Cerebellar cortex (tissue), 1 donor: ENCODE measurements at places on chromosomes 6 and 20.

DNA sequence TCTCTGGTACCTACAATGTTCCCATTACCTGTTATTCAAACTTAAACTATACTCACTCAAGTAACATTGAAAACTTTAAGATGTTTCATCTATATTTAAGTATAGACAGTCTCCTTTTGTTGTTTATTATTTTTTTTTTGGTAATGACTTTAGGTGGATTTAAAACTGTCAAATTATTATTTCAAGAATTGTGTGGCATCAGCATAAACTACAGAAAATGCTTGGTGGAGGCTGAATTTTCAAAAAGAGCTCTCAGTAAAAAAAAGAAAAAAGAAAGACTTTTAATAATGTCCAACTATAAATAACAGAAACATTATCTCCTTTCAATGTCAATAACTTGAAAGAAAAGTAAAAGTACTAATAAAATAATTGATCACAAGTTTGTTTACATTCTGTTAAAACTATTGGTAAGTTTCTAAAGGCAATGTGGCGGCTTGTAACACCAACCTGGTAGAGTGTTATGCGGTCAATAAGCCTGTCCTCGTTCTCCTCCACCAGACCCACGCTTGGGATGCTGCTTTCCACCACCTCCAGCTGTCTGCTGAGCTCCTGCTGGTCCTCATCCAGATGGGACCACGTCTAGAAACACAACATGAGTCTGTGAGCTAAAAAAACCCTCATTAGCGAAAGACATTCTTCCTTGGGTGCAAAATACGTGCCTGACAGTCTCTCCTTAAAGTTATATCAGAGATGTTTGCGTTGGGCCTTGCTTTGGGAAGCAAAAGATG, 400.6 kb downstream of the SYNE1 start:
- DNase-seq, result no peak

GRCh38 chr20:12947691-12948090, 61.1 kb upstream of the SPTLC3 start:
- no peak for DNase-seq

GRCh38 chr20:46312945-46313861, 4.9 kb upstream of the CDH22 start:
- DNase-seq, result no peak

DNA sequence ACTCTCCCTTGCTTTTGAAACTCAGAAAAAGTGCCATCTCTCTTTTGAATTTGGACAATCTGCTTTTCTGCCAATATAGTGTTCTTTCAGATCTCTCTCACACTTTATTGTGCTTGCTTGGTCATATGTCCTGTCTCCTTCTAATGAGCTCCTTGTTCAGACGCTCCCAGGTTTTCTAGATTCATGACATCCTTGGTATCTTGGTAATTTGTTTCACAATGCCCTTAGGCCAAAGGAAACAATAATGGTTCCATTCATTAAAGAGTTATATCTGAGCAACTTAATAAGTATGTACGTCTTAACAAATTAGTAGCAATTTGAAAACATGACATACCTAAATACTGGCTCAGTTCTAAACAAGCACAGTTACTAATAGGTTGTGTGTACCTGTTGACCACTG, 293.4 kb upstream of the SPTLC3 start:
- no peak for DNase-seq

DNA sequence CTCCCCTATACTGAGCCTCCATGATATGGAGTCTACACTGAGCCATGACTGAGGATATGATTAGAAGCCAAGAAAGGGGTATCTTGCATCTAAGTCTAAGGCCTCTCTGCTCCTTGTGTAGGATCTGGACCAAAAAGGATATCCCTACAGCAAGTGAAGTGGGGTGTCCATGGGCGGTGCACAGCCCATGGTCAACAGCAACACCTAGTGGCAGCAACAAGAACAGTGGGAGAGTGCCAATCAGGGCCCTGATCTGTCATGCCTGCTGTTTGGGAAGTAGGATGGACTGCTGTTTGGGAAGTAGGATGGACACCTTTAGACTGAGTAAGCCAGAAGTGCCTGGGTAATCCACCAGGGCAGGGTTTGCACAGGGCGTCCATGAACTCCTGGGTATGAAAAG, 22.4 kb downstream of the PTGIS start:
- no peak for DNase-seq

GRCh38 chr6:148689168-148689567, 57.7 kb upstream of the UST start:
- no peak for DNase-seq

- no peak for DNase-seq
Observed at GRCh38 chr6:5506597-5506996, 245.3 kb downstream of the FARS2 start.

DNA sequence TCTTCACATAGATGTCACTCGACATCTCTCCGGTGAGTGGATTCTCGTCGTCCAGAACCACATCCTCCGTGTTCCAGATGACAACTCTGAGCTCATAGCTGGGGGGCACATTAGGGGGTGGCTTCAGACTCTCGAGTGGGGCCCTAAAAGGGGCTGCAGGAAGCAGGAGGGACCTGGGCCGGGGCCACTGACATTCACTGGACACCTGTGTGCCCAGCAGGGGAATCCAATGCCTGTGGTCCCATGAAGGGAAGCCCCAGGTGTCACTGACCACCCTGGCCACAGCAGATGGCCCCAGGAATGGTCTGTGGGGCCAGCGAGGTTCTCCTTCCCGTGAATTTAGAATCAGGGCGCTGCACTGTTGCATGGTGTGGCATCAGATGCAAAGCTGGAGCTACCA, 18.7 kb downstream of the ERGIC3 start:
- no peak for DNase-seq

GRCh38 chr6:33320315-33321181, 3.0 kb upstream of the ZBTB22 start:
- no peak for DNase-seq

GRCh38 chr6:9732056-9732455, 682.8 kb downstream of the TFAP2A start:
- DNase-seq, result no peak

DNA sequence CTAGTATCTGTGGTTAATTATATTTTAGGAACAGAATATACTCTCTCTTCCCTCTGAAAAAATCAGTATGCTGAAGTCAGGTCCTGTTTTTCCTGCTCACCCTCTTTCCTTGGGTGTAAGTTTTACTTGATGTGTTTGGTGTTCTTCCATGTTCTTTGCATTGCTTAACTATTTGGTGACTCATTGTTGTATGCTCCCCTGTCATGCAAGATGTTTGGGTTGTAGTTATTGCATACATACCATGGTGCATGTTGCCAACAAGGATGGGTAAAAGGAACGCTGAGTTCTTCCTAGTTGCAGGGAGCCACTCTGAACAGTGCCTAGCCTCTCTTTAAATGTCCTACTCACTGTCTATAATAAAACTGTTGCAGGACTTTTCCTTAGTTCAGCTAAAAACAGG, 207.9 kb upstream of the LAMP5 start:
- no peak for DNase-seq

GRCh38 chr6:154432533-154433476, 76.2 kb upstream of the IPCEF1 start:
- DNase-seq, result no peak

DNA sequence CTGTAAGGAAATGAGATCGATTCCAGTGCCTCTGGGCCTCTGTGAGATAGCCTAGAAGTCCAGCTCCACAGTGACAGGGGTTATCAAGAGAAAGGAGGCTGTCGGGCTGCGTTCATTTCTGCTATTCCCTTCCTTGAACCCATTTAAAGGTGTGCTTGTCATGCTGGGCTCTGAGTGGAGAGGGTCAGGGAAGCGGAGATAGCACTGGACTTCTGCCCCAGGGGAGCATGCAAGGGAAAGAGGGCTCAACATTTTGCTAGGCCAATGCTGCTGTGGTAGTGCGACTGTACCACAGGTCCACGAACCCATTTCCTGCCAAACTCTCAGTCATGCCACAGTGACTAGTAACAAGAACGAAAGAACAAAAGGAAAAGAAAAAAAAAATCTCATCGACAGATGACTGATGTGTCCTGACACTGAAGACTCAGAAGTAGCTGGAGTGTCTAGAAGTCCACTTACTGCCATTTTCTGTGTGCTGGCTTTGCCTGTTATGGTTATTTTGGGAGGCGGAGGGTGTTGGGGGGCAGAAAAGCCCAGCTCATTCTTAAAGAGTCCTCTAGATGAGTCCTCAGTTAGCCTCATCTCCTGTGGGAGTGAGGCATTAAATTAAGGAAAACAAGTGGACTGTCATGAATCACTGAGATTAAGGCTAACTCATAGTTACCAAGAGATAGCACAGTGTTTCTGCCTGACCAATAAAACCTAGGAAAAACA, 8.1 kb downstream of the NEDD9 start:
- DNase-seq, result no peak

DNA sequence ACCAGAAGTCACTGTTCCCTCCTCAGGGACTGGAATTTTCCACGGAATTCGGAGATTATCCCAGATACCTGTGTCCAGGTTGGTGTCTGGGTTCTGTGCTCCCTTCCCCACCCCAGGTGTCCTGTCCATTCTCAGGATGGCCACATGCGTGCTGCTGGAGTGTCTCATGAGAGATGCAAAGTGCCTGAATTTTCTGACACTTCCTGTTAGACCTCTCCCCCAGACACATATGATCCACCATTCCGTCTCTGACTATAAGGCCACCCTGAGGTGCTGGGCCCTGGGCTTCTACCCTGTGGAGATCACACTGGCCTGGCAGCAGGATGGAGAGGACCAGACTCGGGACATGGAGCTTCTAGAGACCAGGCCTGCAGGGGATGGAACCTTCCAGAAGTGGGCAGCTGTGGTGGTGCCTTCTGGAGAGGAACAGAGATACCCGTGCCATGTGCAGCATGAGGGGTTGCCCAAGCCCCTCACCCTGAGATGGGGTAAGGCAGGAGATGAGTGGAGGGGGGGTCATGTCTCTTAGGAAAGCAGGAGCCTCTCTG, 14.4 kb upstream of the HLA-A start:
- DNase-seq, result no peak

DNA sequence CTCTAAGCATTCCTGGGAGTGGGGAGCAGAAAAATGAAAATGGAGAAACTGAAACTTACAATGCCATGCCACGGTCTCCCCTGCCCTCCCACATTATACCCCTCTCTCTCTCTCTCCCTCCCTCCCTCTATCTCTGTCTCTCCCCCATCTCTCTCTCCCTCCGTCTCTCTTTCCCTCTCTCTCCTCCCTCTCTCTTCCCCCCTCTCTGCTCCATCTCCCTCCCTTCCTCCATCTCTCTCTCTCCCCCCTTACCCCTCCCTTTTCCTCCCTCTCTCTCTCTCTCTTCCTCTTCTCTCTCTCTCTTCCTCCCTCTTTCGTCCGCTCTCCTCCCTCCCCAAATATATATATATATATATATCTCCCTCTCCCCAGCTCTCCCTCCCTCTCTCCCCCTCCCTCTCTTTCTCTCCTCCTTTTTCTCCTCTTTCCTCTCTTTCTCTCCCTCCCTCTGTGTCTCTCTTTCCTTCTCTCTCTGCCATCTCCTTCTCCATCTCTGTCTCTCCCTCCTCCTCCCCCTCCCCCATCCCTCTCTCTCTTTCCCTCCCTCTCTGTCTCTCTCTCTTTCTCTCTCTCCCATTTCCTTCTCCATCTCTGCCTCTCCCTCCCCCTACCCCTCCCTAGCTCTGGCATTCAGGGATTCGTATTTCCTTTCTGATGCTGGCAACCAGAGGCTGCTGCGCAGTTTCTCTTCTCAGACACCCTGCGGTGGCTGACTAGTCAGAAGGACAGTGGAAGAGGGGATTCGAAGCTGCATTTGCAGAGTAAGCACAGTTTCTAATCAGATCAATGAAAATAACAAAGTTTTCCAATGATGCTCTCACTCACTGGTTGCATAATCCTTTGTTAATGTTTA, 13.9 kb upstream of the VAPB start:
- no peak for DNase-seq

DNA sequence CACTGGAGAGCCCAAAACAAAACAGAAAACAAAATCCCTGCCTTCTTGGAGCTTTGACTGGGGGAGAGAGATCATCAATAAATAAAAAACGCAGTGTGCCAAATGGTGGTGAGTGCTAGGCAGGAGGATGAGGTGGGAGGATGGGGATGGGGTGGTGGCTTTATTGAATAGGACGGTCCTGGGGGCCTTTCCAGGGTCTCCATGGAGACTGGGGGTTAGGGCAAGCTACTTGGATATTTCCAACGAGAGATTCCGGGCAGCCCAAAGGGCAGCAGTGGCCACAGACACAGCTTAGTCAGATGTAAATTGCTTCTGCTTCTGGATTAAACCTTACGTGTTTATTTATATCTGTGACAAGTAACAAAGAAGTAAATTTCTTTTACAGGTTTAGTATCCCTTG, 700.1 kb downstream of the QKI start:
- DNase-seq, result peak; percentile 15

DNA sequence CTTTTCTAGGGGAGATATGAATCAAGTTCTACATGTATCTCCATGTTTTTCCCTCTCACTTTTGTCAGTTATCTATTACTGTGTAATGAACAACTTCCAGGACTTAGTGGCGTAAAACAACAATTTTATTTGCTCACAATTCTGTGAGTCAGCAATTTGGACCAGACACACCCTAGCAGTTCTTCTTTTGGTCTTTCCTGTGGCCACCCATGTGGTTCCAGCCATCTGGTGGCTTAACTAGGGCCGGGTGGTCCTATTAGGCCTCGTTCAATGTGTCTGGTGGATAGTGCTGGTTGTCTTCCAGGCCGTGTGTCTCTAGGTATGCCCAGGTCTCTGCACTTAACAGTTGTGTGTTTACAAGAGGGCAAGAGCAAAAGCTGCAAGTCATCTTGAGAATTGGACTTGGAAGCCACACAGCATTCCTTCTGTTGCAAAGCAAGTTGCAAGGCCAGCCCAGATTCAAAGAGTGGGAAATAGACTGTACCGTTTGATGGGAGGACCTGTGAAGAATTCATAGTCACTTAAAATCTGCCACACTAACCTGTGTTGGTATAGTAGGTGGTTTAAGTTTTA, 20.8 kb upstream of the SLC35D3 start:
- DNase-seq, result no peak

DNA sequence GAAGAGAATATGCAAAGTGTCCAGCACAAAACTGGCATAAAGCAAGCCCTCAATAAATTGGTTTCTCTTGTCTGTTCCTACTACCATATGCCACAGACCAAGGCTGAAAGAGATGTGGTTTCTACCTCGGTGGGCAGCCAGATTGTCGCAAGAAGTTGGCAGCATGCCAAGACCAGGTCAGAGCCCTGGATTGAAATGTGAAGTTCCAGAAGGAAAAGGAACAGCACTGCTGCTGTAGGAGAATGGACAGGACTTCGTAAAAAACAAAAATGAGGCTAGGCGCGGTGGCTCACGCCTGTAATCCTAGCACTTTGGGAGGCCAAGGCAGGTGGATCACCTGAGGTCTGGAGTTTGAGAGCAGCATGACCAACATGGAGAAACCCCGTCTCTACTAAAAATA, 22.1 kb downstream of the MRPL14 start:
- peak; percentile 64 for DNase-seq
